ENCODE measurements at places on chromosomes 1 and 21.

DNA sequence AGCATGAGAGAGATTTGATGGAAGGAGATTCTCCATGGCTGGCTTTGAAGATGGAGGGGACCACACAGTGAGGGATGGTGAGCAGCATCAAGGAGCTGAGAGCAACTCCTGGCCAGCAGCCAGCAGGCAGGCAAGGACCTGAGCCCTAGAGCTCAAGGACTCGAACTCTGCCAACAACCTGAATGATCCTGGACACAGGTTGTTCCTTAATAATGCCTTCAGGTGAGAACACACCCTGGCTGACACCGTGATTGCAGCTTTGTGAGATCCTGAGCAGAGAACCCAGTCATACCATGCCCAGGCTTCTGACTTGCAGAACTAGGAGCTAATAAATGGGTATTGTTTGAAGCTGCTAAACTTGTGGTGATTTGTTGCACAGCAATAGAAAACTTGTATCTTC, 183.1 kb downstream of the LMX1A start:
- no peak for DNase-seq

- DNase-seq, result no peak
Observed at GRCh38 chr1:178752891-178753290, 27.8 kb downstream of the RALGPS2 start.

GRCh38 chr1:41901551-41901950, 17.2 kb downstream of the HIVEP3 start:
- no peak for DNase-seq

DNA sequence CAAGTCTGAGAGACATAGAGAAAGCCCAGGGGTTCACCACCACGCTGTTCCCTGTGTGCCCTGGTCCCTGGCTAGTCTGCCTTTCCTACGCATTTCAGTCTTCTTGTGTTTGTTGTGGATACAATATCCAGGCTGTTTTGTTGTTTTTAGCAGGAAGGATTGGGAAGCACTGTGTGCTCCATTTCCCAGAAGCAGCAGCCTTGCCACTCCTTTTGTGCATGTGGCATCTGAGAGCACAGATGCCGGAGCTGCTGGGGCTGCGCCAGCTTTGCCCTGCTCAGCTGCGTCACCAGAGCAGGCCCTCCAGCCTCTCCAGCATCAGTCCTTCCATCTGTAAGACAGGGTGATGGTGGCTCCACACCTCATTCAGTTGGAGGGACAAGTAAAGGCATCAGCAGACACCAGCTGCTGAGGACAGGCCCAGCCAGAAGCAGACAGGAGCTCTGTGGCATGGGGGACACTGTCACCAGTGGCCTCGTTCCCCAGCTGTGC, 94.4 kb upstream of the COL6A1 start:
- peak; percentile 51 for DNase-seq

GRCh38 chr1:71080230-71080738, 551 bp downstream of the ZRANB2 start:
- DNase-seq, result no peak

DNA sequence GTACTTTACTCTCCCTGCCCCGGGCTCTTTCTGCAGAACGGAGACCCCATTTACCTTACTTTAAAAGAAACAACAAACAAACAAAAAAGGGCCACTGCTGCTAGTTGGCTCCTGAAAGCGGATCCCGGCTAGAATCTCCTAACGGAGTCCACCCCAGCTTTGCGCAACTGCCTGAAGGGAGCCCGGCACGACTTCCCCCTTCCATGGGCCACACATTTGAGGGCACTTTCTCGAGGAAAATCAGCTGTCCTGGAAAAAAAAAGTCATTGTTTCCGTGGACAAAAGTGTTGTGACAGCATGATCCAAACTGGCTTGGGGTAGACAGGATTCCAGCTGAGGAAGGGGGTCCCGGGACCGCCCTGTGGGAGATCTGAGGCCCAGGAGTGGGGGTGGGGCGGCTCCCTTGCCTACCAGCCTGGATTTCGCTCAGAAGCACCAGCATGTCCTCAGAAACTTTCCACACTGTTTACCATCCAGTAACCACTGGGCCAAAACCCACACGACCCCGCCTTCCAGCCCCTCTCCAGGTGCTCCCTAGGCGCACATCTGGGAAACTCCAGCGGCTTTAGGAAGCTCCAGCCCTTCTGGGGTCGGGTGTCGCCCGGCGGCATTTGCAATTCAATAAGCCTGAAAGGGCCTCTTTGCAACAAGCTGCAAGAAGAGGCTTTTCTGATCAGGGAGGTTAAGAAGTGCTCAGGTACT, 4.8 kb downstream of the RIPK4 start:
- peak; percentile 25 for DNase-seq

- DNase-seq, result no peak
Observed at GRCh38 chr1:7781501-7781900, 2.6 kb upstream of the PER3 start.

GRCh38 chr1:28644494-28644893, 1.6 kb upstream of the TAF12 start:
- no peak for DNase-seq

GRCh38 chr21:39694750-39695149, 50.2 kb upstream of the IGSF5 start:
- DNase-seq, result no peak

- no peak for DNase-seq
Observed at GRCh38 chr1:27816921-27817630, 13.5 kb upstream of the PPP1R8 start.

GRCh38 chr1:185157599-185158412, 839 bp downstream of the SWT1 start:
- no peak for DNase-seq

GRCh38 chr1:174301295-174302077, 142.2 kb downstream of the RABGAP1L start:
- DNase-seq, result no peak

DNA sequence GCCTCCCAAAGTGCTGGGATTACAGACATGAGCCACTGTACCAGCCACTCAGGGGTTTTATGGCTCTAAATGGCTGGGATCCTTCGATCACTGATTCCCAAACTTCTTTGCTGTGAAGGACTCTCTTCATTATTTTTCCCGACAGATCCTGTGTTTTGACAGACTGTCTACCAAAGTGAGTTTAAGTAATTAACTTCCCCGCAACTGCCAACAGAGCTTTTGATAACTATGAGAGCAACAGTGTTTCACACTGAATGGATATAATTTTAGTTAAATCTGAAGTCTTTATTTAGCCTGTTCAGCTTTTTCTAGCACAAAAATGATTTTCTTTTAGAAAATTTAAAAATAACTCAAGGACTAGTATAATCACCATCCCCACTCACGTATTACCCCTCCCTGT, 12.6 kb upstream of the RABIF start:
- DNase-seq, result no peak

GRCh38 chr1:71273334-71273733, 192.5 kb upstream of the ZRANB2 start:
- no peak for DNase-seq

GRCh38 chr21:17819877-17820229, 697 bp upstream of the C21orf91 start:
- no peak for DNase-seq

- no peak for DNase-seq
Observed at GRCh38 chr1:109193653-109194590, 19.8 kb upstream of the SARS1 start.
